Forelimb muscle (tissue), 1 donor: ENCODE measurements at places on chromosomes 4 and X. TPM values are rescaled to one million over a fixed set of nuclear protein-coding genes. Genes with fewer than 3 reads are reported as not detected.

The NHSL2 gene
- polyA plus RNA-seq, result 6.7 TPM

The C4orf50 gene
- 0.01 TPM for polyA plus RNA-seq

The ART3 gene
- 38.3 TPM for polyA plus RNA-seq

The UNC5C gene
- 0.46 TPM for polyA plus RNA-seq

The PLAC1 gene
- 1.8 TPM for polyA plus RNA-seq

DNA sequence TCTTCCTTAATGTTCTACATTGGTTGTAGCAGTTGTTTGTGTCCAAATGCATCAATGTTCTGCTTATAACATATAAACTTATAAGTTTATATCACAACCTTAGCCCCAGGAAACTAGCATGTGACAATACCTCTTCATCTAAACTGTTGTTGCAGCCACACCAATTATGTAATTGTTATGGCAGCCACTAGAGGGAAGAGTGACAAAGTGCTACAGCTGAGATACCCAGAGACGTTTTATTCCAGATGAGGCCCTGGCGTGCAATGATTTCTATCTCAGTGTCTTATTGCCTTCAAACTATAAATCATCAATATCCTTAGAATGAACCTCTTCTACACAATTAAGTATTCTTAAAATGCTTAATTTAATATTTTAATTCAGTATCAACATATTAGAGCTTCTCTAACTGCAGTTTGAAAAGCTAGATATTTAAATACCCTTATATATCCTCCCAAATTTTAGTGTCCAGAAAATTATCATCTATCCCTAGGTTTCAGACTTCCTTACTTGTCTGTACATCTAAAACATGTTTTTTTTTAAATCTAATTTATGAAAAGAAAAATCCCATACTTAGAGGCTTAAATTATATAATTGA lies 171.6 kb downstream of the PCDH10 start:
- DNase-seq, result no peak

DNA sequence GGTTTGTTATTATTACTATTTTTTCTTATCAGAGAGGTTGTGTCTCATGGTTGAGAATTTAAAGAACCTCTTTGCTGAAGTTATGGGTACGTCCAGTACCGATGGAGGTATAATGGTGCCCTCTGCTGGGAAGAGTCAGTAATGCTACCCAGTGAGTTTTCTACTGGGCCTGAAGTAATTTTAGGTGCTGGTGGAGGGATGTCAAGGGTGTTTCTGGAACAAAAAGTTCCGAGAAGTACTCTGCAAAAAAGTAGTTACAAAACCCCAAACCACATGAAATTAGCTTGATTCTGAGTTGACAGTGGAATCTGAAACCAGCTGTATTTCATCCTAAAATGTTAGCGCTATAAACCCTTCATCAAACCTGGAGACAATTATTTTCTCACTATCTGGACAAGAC lies 102.5 kb upstream of the MID1 start:
- peak; percentile 63 for DNase-seq

DNA sequence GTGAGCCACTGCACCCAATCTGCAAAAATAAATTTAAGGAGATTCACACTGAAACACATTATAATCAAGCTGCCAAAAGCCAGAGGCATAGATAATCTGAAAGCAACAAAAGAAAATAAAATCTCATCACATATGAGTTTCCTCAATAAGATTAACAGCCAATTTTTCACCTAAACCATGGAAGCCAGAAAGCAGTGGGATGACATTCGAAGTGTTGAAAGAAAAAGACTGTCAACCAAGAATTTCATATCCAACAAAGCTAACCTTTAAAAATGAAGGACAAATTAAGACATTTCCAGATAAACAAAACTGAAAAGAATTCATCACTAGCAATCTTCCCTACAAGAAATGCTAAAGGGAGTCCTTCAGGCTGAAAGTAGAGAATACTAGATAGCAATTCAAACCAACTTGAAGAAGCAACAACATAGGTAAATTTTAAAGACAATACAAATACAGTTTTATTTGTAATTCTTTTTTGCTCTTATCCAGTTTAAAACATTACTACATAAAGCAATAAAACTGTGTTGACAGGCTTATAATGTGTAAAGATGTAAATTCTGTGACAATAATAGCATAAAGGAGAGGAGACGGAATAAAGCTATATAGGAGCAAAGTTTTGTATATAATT lies 23.1 kb upstream of the KLHL8 start:
- no peak for DNase-seq

GRCh38 chr4:7655511-7656243 lies 220.9 kb upstream of the PSAPL1 start:
- DNase-seq, result no peak

- no peak for DNase-seq
These were observed 775 bp downstream of the KCTD8 start for GRCh38 chr4:44447563-44448504.

DNA sequence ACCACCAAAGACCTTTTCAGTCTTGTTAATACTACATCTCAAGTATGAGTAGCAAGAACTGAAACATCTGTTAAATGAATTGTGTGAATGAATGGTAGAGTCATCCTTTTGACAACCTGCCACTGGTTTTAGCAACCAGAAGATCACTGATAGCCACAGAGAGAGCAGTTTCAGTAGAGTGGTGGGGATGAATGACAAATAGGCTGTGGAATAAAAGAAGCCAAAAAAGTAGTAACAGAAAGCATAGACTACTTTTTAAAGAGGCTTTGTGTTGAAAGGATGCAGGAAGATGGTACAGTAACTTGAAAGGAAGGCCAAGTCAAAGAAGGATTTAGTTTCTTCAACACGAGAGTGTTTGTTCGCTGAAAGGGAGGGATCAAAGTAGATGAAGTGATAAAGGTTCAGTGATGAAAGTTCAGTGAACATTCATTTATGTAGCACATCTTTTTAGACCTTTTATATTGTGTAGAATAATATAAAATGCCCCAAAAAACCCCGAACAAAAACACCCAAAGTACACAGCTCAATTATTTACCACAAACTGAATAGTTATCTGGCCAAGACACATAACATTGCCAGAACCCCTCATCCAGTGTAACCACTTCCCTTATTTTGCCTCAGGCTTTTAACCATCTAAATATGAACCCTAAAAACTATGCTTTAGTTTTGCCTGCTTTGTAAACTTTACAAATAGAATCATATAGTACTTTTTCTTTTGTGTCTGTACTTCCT lies 40.1 kb upstream of the EIF1AX start:
- no peak for DNase-seq

- no peak for DNase-seq
These were observed 3.6 kb downstream of the ZIC3 start for GRCh38 chrX:137569470-137569891.

DNA sequence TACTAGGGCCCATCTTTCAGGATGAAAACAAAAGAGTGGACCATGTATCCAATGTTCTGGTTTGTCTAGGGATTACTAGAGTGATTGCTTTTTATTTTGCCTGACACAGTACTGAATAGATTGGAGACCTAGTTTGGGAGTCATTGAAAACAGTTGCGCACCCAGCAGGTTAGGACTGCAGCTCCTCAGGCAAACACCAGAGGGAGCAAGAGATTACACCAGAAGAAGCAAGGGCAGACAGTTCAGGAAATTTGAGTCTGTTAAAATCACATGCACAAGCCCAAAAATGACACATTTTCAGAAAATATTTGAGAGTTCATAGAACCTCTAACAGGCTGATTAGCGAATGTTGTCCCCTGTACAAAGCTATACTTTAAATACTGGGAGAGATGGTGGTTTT lies 55.6 kb downstream of the CYLC1 start:
- DNase-seq, result no peak

GRCh38 chr4:126560794-126561193 lies 1072.0 kb upstream of the INTU start:
- DNase-seq, result no peak
